ENCODE measurements at places on chromosomes 7 and 10.
A peak's percentile ranks its signal among the peaks of the same experiment; 100 is the strongest.

DNA sequence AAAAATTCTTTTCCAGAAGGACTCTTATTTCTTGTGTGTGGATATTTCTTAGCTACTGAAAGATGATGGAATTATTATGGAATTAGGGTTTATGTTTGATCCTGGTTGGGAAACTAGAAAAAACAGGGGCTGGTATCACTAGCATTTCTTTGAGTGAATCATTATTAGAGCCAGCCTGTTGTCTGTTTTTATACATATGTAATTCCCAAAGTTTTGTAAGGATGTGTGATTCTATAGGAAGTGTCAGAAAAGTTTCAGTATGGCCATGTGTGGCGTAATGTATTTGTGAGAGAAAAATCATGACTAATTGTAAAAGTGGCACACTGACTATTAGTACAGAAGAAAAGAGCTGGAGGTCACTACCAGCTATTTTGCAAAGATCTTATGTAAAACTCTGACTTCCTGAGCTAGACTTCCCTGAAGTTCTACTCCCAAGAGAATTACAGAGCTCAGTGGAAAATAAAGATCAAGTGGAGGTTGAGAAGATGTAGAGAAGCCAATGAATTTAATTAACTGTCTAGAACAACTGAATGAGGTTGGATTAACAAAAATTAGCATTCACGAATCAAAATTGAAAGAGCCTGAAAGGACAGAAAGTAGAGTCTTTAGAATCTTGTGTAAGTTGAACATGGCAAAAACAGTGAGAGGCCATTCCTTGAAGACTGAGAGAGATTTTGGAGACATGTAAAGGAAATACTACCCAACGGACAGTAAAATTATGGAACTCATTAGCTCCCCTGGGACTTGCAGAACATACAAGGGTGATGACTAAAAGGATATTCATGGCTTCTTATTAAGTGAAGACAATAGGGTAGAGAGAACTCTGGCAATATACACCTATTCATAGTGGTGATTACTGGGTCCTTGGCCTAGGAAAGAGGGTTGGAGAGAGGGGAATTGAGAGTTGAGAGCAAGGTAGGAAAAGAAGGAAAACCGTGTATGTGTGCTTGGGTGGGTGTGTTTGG lies 12.5 kb downstream of the ZNF365 start:
- DNase-seq = peak; percentile 39

GRCh38 chr7:147541261-147541660 lies 1049.3 kb upstream of the C7orf33 start:
- no peak for DNase-seq

DNA sequence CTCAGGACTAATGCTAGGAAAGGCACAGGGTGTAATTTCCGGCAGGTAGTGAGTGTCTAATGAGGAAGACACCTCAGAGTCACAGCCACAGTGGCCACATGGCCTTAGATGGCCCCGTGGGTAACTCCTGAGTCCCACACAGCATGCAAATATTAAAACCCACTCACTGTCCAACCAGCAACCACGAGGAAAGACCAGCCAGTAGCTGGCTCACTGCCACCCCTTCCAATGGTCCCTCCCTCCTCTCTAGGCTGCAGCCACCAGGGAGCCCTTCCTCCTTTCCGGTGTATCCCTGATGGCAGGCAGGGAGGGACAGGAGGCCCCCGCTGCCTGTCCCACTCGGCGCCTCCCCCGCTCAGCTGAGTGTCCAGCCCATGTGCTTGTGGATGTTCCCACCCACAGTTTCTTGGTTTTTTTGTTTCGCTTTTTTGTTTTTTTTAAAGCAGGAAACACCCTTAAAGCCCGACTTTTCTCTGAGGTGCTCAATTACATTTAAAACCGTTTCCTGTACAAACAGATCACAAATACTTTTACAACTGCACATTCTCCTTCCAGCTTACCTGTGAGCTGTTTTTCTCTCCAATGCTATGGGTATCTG lies 9.2 kb downstream of the BNIP3 start:
- DNase-seq = no peak

DNA sequence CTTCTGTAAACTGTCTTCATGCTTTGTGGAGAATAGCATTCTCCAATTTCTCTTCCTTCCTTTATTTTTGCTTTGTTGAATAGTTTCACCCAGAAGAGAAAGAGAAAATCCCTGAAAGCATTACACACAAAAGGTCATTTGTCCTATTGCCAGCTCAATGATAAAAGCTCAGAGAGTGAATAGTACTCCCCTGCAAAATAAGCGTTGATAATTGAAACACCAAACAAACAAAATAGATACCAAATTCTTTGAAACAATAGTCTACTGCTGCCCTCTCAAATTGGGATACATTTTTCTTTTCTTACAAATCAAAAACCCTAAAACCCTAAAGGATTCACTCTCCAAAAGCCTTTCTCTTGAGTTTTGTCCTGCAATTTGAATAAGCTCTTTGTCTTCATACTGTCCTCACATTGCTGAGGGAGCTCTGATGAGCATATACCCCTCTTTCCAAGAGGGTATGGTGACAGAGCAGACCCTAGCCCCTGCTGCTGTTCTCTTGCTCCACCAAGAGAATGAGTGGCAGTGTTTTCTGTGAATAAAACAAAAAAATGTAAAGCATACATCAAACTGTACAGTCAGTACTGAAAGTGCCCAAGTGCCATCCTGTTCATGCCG lies 134.4 kb downstream of the CSTF2T start:
- no peak for DNase-seq

DNA sequence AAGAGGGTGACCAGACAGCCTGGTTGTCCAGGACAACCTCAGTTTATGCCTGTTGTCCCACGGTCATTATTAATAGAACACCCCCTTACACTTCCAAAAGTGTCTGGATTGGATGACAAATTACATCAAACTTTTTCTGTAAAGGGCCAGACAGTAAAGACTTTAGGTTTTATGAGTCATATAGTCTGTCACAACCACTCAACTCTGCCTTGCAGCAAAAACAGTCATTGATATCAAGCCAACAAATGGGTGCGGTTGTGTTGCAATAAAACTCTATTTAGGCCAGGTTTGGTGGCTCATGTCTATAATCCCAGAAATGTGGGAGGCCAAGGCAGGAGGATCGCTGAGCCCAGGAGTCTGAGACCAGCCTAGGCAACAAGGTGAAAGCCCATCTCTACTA lies 66.7 kb upstream of the ATP6V0A4 start:
- peak; percentile 63 for DNase-seq

- DNase-seq = no peak
These were observed 276.9 kb downstream of the DNAJB6 start for GRCh38 chr7:157613575-157614322.

GRCh38 chr10:46558122-46558391 lies 1.6 kb upstream of the GPRIN2 start:
- no peak for DNase-seq

DNA sequence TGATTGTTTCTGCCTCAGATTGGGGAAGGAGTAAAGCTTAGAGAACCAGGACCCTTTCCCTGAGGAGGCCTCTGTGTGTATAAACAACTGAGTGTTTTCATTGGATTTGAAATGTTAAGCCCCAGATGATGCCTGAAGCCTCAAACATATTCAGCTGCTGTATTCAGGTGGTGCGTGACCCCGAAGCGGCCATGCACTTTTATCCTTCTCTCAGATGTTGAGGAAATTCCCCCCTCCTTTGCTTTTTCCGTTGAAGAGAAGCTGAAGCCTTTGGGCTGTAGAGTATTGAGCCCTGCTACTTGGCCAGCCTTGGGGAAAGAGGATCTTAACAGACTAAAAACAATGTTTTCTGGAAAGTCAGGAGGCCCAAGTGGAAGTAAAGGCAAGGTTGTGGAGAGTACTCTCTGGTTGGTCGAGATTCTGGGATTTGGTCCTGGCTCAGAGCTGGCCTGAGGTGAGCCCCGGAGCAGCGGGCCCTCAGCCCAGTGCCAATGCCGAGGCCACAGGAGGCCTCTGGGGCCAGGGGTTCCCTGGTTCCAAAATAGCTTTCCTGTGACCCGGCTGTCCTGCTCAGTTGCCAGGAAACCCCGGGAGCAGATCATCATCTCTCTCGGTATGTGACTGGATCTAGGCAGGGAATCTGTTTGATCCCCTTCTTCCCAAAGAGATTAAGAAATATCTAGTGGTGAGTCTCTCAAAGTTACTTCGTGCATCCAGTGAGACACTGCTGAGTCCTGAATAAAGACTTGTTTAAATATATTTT lies 22.5 kb downstream of the FKBP6 start:
- no peak for DNase-seq

DNA sequence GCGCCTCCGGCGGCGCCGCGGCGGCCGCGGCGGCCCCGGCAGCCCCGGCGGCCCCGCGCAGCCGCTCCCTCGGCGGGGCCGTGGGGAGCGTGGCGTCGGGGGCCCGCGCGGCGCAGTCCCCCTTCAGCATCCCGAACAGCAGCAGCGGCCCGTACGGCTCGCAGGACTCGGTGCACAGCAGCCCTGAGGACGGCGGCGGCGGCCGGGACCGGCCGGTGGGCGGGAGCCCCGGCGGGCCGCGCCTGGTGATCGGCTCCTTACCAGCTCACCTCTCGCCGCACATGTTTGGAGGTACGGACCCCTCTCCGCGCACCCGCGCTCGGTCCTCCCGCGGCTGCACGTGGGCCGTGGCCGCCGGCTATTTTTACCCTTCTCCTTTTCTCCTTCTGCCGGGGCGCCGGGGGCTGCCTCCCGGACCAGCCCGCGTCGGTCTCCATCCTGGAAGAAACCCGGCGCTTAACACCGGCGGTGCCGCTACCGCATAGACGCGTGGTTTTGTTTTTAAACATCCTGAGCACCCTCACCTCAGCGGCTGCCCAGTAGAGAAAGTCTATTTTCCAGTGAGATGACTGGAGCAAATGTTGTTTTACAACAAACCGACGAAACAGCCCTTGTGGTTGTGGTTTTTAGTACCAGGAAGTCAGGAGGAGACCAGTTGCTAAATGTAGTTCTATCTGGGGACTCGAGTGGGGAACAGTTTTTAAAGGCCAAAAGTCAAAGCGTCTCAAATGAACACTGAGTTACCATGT lies 1.3 kb downstream of the ZNRF2 start:
- no peak for DNase-seq

GRCh38 chr7:78247910-78248689 lies 449.5 kb downstream of the PHTF2 start:
- DNase-seq = no peak

DNA sequence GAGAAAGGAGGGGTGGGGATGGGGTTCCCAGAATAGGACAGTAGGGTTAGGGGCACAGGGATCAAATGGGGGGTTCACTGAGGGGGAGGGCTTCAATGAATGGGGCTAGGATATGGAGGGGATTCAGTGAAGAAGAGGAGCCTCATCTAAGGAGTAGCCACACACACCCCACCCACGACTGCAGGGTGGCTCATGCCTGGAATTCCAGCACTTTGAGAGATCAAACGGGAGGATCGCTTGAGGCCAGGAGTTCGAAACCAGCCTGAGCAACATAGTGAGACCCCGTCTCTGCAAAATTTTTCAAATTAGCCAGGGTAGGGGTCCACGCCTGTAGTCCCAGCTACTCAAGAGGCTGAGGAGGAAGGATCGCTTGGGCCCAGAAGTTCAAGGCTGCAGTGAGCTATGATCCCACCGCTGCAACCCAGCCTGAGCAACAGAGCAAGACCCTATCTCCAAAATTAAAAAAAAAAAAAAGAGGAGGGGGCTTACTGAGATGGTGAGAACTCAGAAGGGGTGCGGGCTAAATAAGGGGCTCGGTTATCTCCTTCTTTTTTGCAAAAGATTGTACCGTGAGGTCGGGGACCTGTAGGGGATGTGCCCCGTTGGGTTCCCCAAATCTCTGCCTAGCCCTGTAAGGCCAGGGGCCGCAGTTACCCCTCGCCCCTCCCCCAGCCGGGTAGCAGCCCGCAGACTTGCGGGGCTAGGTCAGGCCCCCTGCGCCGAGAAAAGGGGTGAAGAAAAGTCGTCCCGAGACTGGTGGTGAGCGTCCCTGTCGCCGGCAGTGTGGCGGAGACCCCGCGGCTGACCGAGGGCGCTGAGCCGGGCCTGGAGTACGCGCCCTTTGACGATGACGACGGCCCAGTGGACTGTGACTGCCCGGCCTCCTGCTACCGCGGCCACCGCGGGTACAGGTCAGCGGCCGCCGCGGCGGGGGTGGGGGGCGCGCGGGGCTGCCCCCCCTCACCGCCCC lies 43.1 kb upstream of the HSPB1 start:
- no peak for DNase-seq

DNA sequence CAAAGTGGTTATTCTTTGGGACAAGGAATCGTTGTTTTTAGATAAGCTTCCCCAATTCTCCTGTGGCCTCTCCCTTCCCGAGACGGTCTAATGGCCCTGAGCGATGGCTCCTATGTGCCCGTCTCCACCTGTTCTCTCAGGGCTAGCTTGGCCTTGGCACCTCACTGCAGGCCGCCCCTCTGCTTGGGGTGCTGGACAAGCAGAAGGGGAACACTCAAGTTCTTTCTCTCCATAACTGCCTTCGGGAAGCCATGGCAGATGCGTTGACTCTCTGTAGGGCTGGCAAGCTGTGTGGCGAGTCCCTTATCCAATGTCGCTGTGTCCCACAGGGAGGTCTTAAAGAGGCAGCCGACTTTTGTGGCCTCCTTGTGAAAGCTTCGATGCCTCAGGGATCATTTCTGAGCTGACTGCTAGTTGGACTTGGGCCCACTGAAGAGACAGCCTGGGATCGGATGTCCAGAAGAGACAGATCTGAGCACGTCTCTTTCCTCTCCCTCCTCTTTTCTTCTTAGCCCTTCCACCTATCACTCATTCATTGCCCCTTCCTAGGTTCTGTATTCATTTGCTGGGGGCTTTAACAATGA lies 70.8 kb downstream of the GRK5 start:
- DNase-seq = no peak

DNA sequence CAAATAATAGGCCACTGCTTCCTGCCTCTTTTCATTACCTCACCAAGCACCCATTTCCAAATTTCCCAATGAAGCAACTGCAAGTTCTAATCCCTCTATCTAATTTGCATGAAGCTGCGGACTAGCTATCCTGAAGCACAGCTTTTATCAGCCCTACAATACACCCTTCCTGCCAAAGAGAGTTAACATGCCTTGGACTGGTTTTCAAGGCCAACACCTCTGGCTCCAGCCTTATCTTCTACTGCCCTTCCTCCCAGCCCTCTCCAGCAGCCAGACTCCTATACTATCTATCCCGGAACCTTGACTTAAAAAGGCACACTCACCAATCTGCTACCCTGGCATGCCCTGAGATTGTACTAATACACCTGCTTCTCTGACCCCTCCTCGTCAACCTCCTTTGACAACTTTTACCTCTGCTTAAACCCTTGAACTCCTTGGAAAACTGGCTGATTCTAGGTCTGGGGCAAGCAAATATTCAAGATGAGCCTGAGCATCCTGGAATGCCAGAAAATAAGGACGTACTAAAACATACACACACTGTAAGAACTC lies 73.4 kb downstream of the SGMS1 start:
- no peak for DNase-seq

DNA sequence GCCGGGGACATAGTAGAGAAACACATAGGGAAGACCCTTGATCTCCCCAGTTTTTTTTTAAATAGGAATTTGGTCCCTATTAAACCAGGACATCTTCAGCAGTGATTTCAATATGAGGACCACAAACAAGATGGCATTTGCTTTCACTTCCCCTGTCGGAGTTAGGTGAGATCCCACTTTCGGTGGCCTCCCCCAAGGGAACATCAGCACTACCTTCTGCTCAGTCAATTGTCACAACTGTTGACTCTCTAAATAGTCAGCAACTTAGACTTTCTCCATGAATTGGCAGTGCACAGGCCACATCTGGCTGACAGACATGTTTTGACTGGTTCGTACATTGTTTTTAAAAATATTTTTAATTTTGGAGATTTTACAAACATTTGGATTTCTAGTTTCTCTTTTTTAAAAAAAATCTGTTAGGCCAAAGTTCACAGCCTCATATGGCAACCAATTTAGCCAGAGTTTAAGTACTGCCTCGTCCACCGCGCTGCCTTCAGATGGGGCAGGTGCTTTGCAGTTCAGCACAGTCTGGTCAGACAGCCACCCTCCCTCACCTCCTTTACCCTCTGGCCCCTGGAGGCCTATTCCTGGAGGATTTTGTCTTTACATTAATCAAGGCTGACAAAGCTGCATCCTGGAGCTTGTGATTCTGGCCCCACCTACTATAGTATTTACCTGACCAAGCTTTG lies 139.2 kb upstream of the PRR15 start:
- DNase-seq = no peak
